ENCODE measurements at places on chromosomes 3 and 15. TPM values are rescaled to one million over a fixed set of nuclear protein-coding genes. Genes with fewer than 3 reads are reported as not detected.

Gene GOLGA6A
- not detected for total RNA-seq

Gene FANCD2OS
- total RNA-seq, result not detected

Gene HIGD2B
- total RNA-seq, result 0.27 TPM

Gene CACNA2D2
- total RNA-seq, result 1.6 TPM

Gene AHSG
- not detected for total RNA-seq
